ENCODE measurements at places on chromosomes 16 and 17. TPM values are rescaled to one million over a fixed set of nuclear protein-coding genes. Genes with fewer than 3 reads are reported as not detected.

DNA sequence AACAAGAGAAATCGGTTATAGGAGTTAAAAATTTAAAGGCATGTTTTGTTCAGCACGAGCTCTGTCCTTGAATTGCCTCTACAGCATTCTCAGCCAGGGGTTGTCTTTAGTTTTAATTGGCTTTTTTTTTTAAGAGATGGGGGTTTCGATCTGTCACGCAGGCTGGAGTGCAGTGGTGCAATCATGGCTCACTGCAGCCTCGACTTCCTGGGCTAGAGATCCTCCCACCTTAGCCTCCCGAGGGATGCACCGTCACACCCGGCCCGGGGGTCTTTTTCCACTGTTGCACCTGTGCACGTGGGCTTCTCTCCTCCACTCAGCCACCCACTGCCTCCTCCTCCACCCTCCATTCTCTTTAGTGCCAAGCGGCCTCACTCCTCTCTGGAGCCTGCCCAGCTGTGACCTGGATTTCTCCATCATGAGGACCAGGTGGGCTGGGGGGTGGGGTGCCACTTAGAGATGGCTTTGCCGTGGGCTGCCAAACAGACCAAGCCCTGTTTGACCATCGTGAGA, 106.8 kb upstream of the SEC14L1 start:
- no peak for DNase-seq

Gene KCNJ12
- total RNA-seq: 0.10 TPM

GRCh38 chr16:880471-881171, 80.1 kb upstream of the GNG13 start:
- DNase-seq: no peak

GRCh38 chr17:11278186-11278991, 37.4 kb downstream of the SHISA6 start:
- DNase-seq: no peak

- peak; percentile 93 for DNase-seq
Observed at GRCh38 chr17:47810200-47810821, 11.3 kb downstream of the OSBPL7 start.

- peak; percentile 93 for DNase-seq
Observed at GRCh38 chr17:82648165-82648668, at the start of gene WDR45B. WDR45B (minus strand) TSS chr17:82648444; CDS start chr17:82648340, 104 bp downstream.

Gene PPP1R1B
- total RNA-seq: not detected

GRCh38 chr16:22006636-22007035, 1.3 kb upstream of the MOSMO start:
- no peak for DNase-seq

- DNase-seq: no peak
Observed at GRCh38 chr17:79890706-79891105, 51.5 kb upstream of the CBX4 start.

DNA sequence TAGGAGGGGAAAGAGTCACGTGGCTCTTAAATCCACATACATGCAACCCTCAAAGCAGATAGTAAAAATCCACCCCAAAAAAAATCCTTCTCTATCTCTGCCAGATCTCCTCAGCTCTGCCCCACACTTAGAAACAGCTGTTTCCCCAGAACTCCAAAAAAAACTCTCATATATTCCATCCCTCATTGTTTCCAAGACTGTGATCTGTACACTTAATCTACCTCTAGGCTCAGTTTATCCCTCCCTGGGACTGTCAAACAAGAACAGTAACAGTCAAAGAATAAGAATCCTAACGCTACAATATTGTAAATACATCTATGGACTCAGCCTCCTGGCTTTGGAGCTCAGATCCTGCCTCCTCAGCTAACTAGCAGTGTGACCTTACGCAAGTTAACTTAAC, 11.6 kb downstream of the CUEDC1 start:
- no peak for DNase-seq

- no peak for DNase-seq
Observed at GRCh38 chr16:82062645-82063058, 27.6 kb downstream of the HSD17B2 start.

- no peak for DNase-seq
Observed at GRCh38 chr16:3734084-3734757, 16.9 kb upstream of the TRAP1 start.

Gene SNN
- 9.5 TPM for total RNA-seq

- DNase-seq: no peak
Observed at GRCh38 chr16:86511317-86512161, 1.2 kb downstream of the FOXF1 start.

Gene TMEM238L
- not detected for total RNA-seq

Gene SOST
- not detected for total RNA-seq

- no peak for DNase-seq
Observed at GRCh38 chr16:10156099-10156498, 26.1 kb downstream of the GRIN2A start.
